ENCODE measurements at places on chromosomes 6 and 20.

- no peak for DNase-seq
Measured at GRCh38 chr6:79070206-79070825, 7.7 kb downstream of the PHIP start.

- no peak for DNase-seq
Measured at GRCh38 chr20:53133125-53133524, 161.0 kb downstream of the TSHZ2 start.

DNA sequence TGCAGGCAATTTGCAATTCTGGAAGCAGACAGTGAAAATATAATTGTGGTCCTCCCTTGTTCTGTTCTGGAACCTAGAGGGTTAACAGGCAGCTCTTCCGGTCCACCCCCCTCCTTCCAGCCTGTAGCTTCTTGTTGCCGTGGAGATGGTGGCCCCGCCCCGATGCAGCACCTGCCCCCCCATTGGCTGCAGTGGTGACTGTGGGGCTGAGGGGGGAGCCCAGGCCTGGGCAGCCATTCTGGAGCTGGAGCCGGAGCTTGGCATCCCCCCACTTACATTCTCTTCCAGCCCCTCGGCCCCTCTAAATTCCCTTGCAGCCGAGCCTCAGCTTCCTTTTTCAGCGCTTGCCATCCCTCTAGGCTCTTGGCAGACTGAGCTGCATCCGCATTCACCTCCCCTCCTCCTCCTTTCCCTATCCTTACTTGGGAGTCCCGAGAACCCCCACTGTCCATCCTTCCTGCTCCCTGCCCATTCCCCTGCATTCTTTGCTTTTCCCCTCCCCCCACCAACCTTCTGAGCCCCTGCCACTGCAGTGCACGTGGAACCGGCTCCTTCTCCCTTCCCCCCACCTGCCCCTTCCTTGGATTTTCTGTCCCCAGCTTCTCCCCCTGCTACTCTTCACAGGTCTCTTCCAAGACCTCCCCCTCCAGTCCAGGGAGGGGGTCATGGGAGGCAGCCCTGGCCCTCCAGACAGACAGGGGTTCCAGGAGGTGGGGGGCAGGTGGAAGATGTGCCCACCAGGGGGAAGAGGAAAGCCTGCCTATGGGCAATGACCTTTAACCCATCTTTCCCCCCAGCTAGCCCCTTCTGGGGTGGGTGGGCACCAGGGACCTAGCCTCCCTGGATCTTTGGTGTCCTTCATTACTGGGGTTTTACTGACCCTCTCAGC is 11.4 kb downstream of the SYNGAP1 start:
- DNase-seq = peak; percentile 55

DNA sequence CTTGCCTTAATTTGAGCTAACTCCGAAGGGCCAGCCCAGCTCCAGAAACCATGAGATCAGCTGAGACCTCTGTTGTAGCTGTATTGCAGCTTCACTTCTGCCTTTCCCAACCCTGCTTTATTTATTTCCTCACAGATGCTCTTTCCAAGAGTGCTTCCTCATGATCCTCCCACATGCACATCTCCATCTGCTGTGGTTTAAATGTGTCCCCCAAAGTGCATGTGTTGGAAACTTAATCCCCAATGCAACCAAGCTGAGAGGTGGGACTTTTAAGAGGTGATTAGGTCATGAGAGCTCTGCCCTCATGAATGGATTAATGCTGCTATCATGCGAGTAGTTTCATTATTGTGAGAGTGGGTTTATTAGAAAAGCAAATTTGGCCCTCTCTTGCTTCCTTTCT is 164.4 kb upstream of the TAB2 start:
- no peak for DNase-seq
